ENCODE measurements at places on chromosomes 6 and 20.
A peak's percentile ranks its signal among the peaks of the same experiment; 100 is the strongest.

- ATAC-seq: peak; percentile 74
Measured at GRCh38 chr6:148464319-148465010, 121.8 kb downstream of the SASH1 start.

GRCh38 chr20:5164645-5165625, 38.1 kb downstream of the CDS2 start:
- ATAC-seq: no peak

- ATAC-seq: no peak
Measured at GRCh38 chr6:33634946-33635345, 13.8 kb downstream of the ITPR3 start.

DNA sequence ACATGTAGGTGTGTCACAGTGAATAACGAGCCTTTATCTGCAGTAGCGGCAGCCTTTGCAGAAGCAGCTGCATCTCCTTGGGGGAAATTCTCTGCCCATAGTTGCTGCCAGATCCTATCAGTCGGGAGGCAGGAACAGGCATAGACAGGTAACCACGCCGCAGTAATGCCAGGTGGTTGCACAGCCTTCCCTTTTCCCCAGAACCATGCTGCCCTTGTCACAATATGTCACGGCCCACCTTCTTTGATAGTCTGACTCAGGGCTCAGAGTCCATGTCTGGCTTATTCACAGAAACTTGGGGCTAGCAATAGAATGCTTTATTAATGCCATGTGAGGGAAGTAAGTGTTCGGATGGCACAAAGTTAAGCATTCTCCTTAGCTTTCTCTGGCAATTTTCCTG, 76.6 kb downstream of the F13A1 start:
- ATAC-seq: no peak

DNA sequence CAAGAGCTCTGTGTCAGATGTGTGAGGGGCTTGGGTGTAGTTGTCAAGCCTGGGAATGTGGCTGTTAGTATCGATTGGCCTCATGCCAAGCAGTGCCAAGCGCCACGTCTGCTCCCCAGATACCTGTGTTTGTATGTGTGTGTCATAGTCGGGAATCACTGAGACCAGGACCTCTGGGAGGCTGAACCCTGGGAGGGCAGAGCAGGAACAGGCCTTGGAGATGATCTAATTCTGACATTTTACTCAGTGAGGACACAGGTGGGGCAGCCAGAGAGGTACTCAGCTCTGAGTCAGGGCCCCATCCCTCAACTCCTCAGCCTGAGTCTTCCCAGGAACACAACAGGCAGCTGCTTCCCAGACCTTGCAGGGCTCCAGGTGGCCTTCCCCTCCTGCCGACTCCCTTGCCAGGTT, 51.2 kb upstream of the FANCE start:
- peak; percentile 92 for ATAC-seq

- no peak for ATAC-seq
Measured at GRCh38 chr6:133741375-133741861, 147.5 kb upstream of the TCF21 start.

DNA sequence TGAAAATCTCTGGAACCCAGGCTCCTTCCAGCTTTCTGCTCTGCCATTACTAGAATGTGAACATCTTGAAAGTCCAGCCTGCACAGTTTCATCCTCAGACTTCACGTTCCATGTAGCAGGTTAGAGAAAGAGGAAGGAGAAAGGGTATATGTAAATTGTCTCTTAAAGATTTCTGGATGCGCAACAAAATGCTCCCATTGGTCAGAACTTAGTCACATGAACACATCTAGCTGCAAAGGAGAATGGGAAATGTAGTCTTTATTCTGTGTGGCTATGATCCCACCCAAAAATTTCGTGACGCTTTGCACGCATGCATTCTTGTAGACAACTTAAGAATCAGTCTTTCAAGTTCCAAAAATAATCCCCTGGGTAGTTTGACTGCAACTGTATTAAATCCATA, 46.4 kb upstream of the CHD6 start:
- ATAC-seq: no peak
